Stimulated activated CD4-positive, alpha-beta T cell treated with anti-CD3 and anti-CD28 coated beads, Interleukin-12 subunit alpha, Interleukin-12 subunit beta, amount 100 ng/mL, for 24 hours (primary cell): ENCODE measurements at places on chromosomes 4 and X.

GRCh38 chrX:32524385-32524784 lies 687.0 kb downstream of the DMD start:
- DNase-seq: no peak

DNA sequence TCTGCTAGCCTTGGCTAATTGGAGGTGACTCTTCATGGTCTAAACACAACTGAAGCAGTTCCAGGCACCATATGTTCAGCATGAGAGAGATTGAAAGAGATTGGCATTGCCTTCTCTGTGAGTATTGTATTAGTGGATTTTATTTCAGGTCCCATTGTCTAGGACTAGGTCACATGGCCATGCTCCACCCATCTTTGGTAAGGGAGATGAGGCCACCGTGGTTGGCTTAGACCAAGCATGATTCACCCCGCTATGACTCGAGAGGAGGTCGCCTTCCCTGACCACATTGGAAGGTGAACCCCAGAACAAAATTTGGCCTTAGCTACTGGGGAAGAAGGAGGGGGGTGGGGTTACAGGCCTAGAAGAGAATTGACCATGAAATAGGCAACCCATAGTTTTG lies 109.9 kb upstream of the BCOR start:
- DNase-seq: peak; percentile 10

GRCh38 chr4:113083346-113083745 lies 33.9 kb downstream of the ANK2 start:
- no peak for DNase-seq

- DNase-seq: no peak
Measured at GRCh38 chr4:2946812-2947600, 16.2 kb downstream of the NOP14 start.

DNA sequence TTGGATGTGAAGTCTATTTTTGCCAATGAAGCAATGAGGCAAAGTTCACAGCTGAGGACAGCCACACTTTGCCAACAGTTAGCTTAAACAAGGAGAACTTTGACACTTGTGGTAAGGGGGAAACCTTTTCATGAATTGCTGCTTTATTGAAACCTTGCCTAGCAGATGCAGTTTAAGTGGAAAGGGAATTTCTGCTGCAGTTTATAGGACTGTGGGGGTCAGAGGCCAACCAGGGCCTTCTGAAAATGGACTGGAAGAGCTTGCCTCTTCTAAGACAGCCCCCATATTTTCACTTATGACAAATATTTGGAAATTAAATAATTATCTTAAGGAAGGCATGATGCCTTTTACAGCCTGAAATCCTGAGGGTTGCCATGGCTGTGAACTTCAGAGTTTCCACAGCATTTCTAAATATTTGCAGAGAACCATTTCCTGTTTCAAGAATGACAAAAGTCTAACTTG lies 550.3 kb downstream of the RAB28 start:
- no peak for DNase-seq

- DNase-seq: no peak
Measured at GRCh38 chrX:76538860-76539259, 111.3 kb downstream of the MAGEE1 start.

DNA sequence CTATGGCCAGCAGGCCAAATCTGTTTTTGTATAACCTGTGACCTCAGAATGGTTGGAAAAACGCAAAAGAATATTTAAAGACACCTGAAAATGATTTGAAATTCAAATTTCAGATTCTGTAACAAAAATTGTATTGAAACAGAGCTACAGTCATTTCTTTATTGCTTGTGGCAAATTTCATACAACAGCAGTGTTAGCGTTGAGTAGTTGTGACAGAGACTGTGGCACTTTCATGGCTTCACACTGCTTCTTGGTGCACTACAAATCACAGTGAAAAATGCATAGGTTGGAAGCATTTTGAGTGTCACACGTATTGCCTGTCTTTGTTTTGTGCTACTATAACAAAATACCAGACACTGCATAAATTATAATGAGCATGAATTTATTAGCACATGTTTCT lies 12.2 kb upstream of the PARM1 start:
- DNase-seq: no peak

- DNase-seq: no peak
Measured at GRCh38 chr4:103002551-103002950, 17.0 kb downstream of the SLC9B1 start.

GRCh38 chr4:109290918-109291317 lies 11.5 kb downstream of the COL25A1 start:
- DNase-seq: no peak

DNA sequence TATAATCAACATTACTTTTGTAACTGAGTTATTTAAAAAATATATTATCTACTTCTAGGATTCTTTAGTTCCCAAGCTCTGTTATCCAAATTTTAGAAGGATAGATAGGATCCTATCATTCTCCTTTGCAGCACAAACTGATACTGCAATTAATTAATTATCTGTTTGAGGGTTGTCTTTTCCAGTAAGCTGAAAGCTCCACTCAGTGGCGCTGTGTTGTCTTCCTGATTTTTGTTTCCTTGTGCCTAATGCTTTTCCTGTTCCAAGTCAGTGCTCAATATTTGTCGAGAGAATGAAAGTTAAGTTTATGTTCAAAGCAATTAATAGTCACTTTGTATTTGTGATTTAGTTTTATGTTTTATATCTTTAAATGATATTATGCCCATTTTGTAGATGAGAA lies 107.4 kb upstream of the ANK2 start:
- no peak for DNase-seq

GRCh38 chrX:19723427-19723826 lies 164.0 kb downstream of the SH3KBP1 start:
- no peak for DNase-seq

- DNase-seq: no peak
Measured at GRCh38 chrX:150347471-150347870, 15.6 kb upstream of the MAMLD1 start.

DNA sequence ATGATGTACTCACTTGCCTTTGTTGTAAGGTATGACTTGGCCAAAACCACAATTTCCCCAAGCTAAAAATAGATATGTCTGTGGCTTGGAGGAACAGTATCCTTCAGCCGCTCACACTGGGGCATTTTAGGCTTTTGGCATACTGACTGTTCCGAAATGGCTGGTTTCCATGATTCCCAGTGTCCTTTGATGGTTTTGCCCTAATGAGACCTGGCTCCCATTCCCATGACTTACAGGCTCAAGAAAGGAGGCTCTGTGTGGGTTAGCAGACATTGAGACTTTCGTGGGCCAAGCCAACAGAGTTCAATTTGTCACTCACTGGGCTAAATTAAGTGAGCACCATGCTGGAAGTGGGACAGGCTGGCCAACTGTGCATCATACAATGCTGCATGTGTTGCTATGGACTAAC lies 150.6 kb downstream of the CEP135 start:
- DNase-seq: no peak

- peak; percentile 81 for DNase-seq
Measured at GRCh38 chr4:122716825-122717448, 15.6 kb upstream of the BBS12 start.

DNA sequence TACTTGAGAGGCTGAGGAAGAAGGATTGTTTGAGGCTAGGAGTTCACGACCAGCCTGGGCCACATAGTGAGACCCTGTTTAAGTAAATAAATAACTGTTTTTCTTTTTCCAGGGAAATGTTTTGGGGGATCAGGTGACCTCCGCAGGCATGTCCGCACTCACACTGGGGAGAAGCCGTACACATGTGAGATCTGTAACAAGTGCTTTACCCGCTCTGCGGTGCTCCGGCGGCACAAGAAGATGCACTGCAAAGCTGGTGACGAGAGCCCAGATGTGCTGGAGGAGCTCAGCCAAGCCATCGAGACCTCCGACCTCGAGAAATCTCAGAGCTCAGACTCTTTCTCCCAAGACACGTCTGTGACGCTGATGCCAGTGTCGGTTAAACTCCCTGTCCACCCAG lies 30.5 kb downstream of the ZBTB49 start:
- no peak for DNase-seq

DNA sequence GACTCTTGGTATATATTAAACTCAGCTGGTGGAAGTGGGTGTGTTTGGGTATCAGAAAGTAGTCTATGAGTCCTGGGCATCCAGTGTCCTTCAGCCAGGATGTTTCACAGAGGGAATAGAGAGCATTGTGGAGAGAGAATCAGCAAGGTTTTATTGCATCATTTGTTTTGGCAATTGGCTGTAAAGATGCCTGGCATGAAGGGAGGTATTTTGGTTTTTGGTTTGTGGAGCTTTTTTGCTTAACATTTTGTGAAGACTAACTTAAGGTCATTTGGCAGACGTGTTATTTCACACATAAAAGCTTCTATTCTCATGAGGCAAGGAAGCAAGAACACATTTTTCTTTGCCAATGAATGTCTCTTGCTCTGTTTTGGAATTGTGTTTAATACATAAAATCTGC lies 71.1 kb downstream of the DCLK2 start:
- DNase-seq: no peak

GRCh38 chr4:72218953-72219352 lies 187.2 kb downstream of the NPFFR2 start:
- no peak for DNase-seq

DNA sequence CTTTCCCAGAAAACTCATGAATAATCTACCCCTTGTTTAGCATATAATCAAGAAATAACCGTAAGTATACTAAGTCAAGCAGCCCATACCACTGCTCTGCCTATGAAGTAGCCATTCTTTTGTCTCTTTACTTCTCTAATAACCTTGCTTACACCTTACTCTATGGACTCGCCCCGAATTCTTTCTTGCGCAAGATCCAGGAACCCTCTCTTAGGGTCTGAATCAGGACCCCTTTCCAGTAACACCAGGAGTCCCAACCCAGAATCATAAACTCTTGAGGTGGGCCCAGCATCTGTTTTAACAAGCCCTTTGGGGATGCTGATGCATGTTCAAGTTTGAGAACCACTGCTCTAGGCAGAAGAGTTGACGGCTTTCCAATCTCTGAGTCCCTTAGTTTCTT lies 119.6 kb downstream of the BEND2 start:
- no peak for DNase-seq

DNA sequence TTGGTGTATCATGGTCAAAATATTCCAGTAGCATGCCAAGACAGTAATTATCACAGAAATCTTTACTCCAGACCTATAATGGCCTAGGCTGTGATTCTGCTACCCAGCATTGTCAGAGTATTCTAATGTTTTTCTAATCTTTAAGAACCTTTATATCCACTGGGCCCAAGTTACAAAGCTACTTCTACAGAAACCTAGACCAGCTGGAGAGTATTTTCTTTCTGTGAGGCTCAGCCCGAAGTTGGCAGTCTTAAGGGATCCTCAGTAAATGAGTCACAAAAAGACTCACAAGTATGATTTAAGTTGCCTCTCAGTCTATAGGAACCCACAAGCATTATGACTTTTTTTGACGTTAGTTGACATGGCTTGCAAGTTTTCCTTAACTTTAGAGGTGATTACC lies 638.5 kb upstream of the FAM241A start:
- no peak for DNase-seq

DNA sequence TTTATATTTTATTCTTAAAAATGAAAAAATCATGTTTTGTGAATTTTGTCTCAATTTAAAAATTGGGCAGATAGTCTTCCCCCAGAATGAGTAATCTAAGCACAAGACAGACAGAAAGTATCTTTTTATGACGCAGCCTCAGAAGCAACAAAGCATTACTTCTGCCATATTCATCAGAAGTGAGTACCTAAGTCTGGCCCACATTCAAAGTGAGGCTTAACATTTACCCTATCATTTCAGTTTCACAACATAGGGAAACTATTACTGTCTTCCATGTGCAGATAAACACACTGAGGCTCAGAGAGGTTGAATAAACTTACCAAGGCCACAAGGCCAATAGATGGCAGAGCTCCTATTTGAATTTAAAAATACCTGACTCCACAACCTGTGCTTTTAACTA lies 4.4 kb upstream of the PRDX4 start:
- no peak for DNase-seq

GRCh38 chr4:17063888-17064287 lies 165.4 kb upstream of the LDB2 start:
- DNase-seq: no peak

DNA sequence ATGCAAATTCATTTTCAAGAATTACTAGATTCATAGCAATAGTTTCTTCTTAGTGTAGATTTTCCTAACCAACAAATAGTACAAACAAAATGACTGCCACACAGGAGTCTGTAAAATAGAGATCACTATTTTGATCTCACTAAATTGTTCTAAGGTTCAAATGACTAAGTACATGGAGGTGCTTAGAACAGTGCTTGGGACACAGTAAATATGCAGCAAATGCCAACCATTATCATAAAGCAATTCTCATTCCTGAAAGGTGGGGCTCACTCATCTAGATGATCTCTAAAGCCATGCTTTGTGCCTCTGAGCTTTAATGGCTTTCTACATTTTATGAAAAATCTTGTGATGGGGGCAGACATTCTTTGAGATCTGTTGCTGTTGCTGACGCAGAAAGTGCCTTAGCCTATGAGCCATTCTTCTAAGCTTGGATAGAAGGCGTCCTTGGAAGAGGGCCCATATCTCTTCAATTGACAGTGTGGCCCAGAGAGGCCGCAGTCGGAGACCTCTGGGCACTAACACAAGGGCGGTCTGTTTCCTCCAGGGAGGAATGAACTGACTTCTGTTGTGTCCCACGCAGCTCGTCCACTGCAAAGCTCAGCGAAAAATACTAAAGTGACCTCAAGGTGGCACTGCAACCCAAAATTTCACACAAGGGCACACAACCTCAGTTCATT lies 23.5 kb downstream of the TLR10 start:
- DNase-seq: peak; percentile 18

- no peak for DNase-seq
Measured at GRCh38 chr4:117560329-117560728, 474.0 kb upstream of the NDST3 start.

DNA sequence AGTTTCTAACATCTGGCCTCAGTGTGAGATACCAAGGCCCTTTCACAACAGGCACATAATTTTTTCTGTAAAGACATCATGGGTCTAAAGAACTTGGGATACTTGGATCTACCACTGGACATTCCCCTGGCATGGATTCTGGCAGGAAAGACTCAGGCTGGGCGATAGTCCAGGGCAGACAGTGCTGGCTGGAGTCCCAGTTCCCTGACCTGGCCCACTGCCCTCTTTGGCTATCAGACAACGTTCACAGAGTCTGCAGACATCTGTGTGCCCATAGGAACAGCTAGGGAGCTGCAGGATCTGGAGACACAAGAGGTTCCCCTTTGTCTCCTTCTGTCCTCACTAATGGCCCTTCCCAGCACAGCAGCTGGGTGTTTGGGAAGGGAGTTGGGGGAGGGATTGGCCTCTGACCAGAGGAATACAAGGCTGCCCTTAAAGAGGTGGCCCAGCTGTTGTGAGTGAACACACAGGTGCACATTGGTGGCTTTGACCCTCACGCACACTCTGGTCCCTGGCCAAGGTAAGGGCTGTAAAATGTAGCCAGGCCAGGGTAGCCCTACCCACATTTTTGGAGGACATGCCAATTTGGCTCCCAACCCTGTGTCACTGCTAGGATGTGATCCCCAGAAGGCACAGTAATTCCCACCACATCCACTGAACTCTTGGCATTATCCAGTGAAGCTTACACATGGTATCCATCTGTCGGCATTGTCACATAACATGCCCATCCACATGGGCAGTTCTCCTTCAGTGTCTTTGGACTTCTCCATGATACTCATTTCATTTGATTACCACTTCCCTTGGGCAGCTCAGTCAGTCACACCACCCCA lies 72.3 kb downstream of the SOX3 start:
- DNase-seq: no peak

- no peak for DNase-seq
Measured at GRCh38 chr4:153261914-153262313, 57.7 kb downstream of the TRIM2 start.

- no peak for DNase-seq
Measured at GRCh38 chr4:45910511-45910910, 213.3 kb downstream of the GABRG1 start.

- no peak for DNase-seq
Measured at GRCh38 chrX:136272325-136272724, 21.1 kb upstream of the MAP7D3 start.

- no peak for DNase-seq
Measured at GRCh38 chr4:40193016-40193571, 3.7 kb upstream of the RHOH start.
